ENCODE measurements at places on chromosomes 2 and 18.

GRCh38 chr18:3248062-3248657, 559 bp downstream of the MYL12A start:
- DNase-seq = peak; percentile 70

GRCh38 chr2:53424902-53425301, 342.7 kb upstream of the CHAC2 start:
- no peak for DNase-seq

DNA sequence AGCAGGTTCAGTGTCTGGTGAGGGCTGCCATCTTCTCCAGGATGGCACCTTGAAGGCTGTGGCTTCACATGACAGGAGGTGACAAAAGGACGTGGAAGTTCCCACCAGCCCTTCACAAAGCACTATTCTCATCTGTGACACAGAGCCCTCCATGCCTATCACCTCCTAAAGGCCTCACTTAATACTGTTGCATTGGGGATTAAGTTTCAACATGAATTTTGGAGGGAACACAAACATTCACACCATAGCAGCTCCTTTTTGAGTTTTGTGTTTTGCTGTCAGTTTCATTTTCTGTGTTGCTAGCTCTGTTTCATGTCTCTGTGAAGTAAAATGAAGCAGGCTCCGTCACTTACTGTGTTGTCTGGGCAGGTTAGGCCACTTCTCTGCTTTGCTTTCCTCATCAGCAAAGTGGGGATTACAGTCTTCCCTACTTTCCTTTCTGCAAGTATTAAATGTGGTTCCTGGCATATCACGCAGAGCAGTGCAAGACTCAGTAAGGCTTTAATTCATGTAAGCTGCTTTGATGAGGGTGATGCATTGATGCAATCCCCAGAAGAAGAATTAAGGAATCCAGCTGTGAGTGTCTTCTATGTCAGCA, 31.6 kb downstream of the LIMS1 start:
- DNase-seq = no peak

DNA sequence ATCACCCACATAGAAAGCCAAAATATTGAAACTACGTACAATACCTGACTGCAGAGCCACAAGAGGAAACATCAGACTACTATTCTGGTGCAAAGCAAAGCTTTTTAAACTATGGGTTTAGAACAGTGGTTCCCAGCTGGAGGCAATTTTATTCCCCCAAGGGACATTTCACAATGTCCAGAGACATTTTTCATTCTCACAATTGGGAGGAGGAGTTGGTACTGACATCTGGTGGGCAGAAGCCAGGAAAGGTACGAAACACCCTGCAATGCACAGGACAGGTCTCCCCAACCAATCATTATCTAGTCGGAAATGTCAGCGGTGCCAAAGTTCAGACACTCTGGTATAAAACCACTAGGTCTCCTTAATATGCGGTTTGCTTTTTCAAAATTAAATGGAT, 88.4 kb upstream of the ARL5A start:
- no peak for DNase-seq

- no peak for DNase-seq
These were observed 21.0 kb downstream of the SEMA4F start for GRCh38 chr2:74675090-74675489.

DNA sequence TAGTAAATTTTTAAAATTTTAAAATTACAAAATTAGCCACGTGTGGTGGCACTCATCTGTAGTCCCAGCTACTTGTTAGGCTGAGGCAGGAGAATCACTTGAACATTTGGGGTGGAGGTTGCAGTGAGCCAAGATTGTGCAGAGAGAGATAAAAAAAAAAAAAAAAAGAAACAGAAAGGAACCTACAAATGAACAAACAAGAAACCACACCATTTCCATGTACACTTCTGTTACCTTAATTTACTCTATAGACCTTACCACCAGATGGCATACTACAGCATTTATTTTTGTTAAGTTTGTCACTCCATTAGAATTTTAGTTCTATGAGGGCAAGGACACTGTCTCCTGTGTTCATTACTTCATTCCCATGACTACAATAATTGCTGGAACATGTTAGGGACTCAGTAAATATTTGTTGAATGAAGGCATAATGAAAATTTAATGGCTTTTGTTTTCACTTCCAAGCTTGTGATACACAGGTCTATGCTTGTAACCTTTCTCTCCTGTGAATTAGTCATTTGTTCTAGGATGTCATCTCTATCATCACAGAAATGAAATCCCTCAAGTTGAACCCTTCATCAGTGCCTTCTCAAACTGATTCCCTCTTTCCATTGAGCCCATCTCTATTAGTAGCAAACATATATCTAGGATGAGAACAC, 76.0 kb downstream of the ARHGAP15 start:
- no peak for DNase-seq

DNA sequence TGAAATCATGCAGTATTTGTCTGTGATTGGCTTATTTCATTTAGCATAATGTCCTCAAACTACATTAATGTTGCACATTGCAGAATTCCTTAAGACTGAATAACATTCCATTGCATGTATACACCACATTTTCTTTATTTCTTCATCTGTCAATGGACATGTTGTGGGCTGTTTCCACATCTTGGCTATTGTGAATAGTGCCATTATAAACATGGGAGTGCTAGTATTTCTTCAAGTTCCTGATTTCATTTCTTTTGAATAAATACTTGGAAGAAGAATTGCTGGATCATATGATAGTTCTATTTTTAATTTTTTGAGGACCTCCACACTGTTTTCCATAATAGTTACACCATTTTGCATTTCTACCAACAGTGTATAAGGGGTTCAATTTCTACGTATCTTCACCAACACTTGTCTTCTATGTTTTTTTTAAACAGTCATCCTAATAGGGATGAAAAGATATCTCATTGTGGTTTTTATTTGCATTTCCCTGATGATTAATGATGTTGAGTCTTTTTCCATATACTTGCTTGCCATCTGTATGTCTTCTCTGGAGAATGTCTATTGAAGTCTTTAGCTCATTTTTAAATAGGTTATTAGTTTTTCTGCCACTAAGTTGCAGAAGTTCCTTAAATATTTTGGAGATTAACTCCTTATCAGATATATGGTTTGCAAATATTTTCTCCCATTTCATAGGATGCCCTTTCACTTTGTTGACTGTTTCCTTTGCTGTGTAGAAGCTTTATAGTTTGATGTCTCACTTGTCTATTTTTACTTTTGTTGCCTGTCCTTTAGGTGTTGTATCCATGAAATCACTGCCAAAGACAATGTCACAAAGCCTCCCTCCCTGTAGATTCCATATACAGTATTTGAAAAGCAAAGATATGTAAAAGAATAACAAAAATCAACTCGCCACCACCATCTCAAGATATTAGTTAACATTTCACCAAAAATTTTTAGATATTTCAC, 14.6 kb downstream of the FBXO11 start:
- no peak for DNase-seq

DNA sequence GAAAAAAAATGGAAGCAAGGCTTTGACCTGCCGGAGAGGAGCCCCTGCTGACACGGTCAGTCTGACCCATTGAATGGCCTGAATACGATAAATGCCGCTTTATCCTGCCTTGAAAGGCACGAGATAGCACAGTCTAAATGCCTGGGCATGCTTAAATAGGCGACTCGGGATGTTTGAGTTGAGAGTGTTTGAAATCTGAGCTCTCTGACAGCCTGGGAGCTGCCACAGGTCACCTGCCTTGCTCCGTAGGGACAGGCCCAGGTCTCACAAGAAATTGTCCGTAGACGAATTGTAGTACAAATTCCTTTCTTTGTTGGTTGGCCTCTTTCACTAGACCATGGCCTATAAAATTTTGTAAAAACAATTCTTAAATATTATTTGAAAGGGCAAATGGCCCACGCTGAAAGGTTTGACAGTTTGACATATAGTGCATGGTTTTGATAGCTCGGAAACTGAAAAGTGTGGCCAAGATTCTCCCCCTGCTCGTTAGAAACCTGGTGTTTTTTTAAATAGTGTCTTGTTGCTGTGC, 72.8 kb downstream of the MEIS1 start:
- peak; percentile 77 for DNase-seq

DNA sequence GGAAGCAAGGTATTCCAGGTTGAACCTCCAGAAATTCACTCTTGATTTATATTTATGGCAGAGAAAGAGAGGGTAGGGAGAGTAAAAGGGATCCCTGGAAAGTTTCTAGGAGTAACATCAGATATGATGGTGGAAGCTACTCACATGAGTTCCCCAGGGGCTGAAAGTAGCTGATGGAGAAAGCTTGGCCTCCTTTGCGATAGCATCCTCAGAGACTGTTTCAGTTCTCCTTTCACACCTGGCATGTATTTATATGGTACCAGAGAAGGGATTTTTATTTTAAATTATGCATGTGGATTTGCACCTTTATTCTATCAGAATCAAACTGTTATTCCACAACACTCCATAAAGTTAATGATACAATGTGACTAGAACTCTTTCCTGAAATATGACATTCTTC, 126.3 kb upstream of the OSR1 start:
- DNase-seq = no peak

- no peak for DNase-seq
These were observed 184.9 kb upstream of the CDH20 start for GRCh38 chr18:61148322-61148721.

GRCh38 chr2:135132314-135132713, 80.2 kb downstream of the RAB3GAP1 start:
- no peak for DNase-seq

- peak; percentile 89 for DNase-seq
These were observed 47.5 kb upstream of the HNRNPA3 start for GRCh38 chr2:177165061-177165583.

DNA sequence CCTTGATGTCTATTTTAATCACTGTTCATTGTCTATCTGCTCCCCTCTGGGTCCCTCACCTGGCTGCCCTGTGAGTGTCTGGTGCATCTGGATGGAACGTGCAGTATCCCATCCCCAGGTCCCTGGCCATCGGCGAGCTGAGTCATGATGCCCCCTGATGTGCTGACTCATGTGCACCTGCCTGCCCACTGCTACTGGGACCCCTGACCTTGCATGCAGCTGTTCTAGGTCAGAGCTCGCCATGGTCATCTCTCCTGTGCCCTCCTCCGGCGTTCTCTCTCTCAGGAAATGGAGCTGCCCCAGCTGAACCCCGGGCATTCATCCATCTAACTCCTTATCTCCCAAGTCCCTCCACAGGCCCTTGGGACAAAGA, 516.2 kb upstream of the HS6ST1 start:
- DNase-seq = no peak

DNA sequence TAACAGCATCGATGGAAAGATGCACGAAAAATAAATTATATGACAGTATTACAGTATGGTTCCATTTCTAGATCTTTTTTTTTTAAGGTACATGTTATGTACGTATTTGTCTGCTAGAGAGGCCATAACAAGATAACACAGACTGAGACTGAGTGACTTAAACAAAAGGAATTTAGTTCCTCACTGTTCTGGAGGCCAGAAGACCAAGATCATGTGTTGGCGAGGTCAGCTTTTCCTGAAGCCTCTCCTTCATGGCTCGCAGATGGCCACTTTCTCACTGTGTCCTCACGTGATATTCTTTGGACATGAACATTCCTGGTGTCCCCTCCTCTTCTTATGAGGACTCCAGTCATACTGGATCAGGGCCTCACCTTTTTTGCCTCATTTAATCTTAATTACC, 177.4 kb downstream of the CAPN13 start:
- no peak for DNase-seq

DNA sequence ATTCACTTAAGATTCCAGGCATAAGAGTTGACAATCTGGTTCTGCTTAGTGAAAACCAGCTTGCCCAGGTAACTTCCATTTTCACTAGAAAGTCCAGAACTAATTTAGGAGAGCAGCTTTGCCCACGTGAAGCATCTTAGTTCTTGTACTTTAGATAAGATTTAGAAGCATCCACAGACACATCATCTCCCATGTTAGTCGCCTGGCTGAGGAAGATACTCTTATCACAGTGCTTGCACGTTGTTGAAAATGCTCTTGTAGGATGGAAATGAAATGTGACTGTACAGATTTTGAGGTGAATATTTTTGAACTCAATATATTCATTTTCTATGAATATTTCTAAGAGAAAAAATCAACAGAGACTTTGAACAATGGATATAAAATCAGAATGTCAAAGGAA, 159.7 kb downstream of the SOCS6 start:
- DNase-seq = no peak

GRCh38 chr18:32301976-32302743, 112.3 kb downstream of the MEP1B start:
- DNase-seq = no peak

DNA sequence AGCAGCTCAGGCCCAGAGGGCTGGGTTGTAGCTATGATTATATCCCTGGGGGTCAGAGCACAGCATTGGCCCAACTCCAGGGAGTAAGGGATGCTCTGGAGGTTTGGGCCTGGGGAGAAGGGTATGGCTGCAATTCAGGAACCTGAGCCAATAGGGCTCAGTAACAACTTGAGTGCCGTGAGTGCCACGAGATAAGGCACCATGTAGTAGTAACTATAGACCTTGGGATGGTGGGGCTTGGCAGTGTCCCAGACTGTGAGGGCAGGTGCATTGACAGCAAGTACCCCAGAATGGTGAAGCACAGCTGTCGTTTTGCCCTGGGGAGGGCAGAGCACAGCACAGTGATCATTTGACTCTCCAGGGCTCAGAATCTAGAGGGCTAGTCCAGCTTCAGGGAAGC, 45.1 kb upstream of the ZNF396 start:
- no peak for DNase-seq

DNA sequence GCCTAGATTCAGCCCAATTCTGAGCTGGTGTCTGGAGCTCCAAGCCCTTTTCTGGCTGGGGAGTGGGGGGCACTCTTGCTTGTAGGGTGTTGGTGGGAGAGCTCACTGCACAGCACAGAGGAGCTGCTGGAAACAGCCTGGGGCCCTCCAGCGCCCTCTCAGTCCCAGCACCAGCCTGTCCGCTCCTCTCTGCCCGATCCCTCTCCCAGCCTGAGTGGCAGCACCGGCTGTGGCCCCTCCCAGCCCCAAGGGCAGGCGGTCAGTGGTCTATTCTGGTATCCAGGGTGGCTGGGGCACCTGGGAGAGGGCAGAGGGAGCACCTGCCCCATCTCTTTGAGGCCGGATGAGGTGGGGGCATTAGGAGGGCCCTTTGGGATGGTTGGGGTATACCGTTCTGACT, 13.2 kb upstream of the DES start:
- no peak for DNase-seq

GRCh38 chr2:170206805-170207407, 29.0 kb downstream of the MYO3B start:
- no peak for DNase-seq

GRCh38 chr2:132252894-132253264, 91.1 kb upstream of the ANKRD30BL start:
- DNase-seq = no peak

- DNase-seq = no peak
These were observed 730.9 kb upstream of the ID2 start for GRCh38 chr2:7951001-7951400.

GRCh38 chr18:6650127-6650507, 79.4 kb upstream of the ARHGAP28 start:
- no peak for DNase-seq

- peak; percentile 52 for DNase-seq
These were observed 34.0 kb downstream of the NAPG start for GRCh38 chr18:10559553-10560451.

- DNase-seq = no peak
These were observed 13.9 kb upstream of the DNPEP start for GRCh38 chr2:219401606-219402005.

GRCh38 chr2:227025510-227025909, 138.5 kb downstream of the COL4A4 start:
- DNase-seq = no peak

- DNase-seq = peak; percentile 61
These were observed 45.2 kb upstream of the NYAP2 start for GRCh38 chr2:225354281-225354774.

GRCh38 chr2:73701968-73702665, 35.0 kb downstream of the TPRKB start:
- DNase-seq = no peak
